Thoracic aorta (tissue), 2 donors: ENCODE measurements at places on chromosomes 5 and 9.

- no peak for DNase-seq
Measured at GRCh38 chr5:158670201-158670600, 429.5 kb downstream of the EBF1 start.

- no peak for DNase-seq
Measured at GRCh38 chr9:72124947-72125346, 24.3 kb upstream of the GDA start.

- DNase-seq: no peak
Measured at GRCh38 chr5:80076131-80077050, 41.2 kb downstream of the THBS4 start.

DNA sequence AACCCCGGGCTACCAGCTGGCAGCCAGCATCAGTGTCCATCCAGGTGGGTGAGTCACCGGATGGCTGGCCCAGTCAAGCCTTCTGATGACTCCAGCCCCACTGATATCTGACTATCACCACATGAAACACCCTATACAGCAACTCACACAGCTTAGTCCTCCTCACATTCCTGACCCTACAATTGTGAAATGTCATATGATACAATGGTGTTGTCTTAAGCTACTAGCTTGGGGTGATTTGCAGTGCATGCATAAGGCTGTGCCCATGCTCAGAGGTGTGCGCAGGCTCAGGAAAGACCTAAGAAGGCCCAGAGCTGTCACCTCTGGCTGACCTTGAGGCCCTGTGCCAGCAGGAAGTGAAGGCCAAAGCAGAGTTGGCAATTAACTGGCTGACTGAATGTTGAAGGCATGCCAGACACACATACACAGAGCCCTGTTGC is 21.5 kb upstream of the SEMA4D start:
- DNase-seq: no peak

- no peak for DNase-seq
Measured at GRCh38 chr9:136339958-136340310, 12.6 kb downstream of the GPSM1 start.

DNA sequence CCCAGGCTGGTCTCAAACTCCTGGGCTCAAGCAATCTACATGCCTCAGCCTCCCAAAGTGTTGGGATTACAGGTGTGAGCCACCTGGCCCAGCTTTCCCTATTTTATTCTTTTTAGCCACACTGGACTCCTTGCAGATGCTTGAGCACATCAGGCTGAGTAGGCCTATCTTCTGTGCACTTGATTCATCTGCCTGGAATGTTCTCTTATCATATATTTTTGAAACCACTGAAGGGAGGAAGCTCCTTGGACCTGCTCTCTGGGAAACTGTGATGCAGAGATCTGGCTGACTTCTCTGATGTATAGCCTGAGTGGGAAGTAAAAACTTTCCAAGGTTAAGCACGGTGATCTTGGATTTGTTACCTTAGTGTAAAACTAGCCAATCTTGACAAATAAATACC is 6.5 kb upstream of the MAT2B start:
- DNase-seq: no peak

DNA sequence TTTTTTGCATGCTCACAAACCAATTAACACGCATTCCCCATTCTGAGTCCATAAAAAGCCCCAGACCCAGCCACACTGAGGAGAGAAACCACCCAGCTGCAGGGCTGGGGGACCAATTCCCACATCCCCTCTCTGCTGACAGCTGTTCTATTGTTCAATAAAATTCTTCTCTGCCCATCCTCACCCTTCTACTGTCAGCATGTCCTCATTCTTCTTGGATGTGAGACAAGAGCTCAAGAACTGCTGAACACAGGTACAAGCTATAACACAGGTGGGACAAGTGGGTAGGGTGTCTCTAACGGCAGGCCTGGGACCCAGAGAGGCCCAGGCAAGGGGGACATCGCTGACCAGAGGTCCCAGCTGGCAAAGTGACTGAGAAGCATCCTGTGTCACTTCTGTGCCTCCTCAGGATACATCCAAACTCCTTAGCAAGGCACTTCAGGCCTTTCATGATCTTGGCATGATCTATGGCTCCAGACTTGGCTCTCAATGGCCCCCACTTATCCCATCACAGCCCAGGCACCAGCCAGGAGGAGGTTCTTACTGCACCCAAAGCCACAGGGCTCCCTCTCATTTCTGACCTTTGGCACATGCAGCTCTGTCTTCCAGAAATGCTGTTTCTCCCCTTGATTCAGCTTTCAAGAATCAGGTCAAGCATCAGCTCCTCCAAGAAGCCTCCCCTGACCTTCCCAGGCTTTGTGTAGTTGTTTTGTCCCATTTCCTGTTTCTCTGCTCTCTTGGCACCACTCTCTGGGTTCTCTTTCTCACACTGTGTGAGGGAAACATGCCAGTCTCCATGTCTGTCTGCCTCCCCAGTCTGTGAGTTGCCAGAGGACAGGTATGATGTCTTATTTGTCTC is 7.3 kb upstream of the ALDH1B1 start:
- no peak for DNase-seq

GRCh38 chr9:90665072-90665471 is 22.4 kb upstream of the DIRAS2 start:
- no peak for DNase-seq

GRCh38 chr9:109167716-109168115 is 667 bp upstream of the FRRS1L start:
- DNase-seq: no peak

GRCh38 chr9:113463418-113464285 is at the start of gene RGS3:
Gene RGS3, plus strand, starts transcription at chr9:113463727. Its CDS starts 76 bp downstream, at chr9:113463803.
- no peak for DNase-seq

- DNase-seq: no peak
Measured at GRCh38 chr5:38926121-38926520, 80.3 kb downstream of the OSMR start.

- no peak for DNase-seq
Measured at GRCh38 chr5:58983526-58984452, 400.9 kb downstream of the RAB3C start.

- DNase-seq: no peak
Measured at GRCh38 chr5:141483902-141484301, 928 bp upstream of the PCDHGC4 start.

- no peak for DNase-seq
Measured at GRCh38 chr5:122077366-122078115, 518 bp downstream of the LOX start.

GRCh38 chr5:117681431-117682254 is 1107.0 kb upstream of the SEMA6A start:
- DNase-seq: no peak

- no peak for DNase-seq
Measured at GRCh38 chr5:75460532-75460931, 50.9 kb downstream of the CERT1 start.

- DNase-seq: no peak
Measured at GRCh38 chr5:109340351-109340750, 69.4 kb downstream of the PJA2 start.

GRCh38 chr5:33579789-33580188 is 139.0 kb downstream of the TARS1 start:
- no peak for DNase-seq

GRCh38 chr5:172773481-172774469 is 2.8 kb upstream of the DUSP1 start:
- no peak for DNase-seq

GRCh38 chr9:16106021-16106571 is 553.3 kb downstream of the CCDC171 start:
- DNase-seq: no peak

GRCh38 chr5:62395210-62395950 is 8.3 kb downstream of the DIMT1 start:
- no peak for DNase-seq

DNA sequence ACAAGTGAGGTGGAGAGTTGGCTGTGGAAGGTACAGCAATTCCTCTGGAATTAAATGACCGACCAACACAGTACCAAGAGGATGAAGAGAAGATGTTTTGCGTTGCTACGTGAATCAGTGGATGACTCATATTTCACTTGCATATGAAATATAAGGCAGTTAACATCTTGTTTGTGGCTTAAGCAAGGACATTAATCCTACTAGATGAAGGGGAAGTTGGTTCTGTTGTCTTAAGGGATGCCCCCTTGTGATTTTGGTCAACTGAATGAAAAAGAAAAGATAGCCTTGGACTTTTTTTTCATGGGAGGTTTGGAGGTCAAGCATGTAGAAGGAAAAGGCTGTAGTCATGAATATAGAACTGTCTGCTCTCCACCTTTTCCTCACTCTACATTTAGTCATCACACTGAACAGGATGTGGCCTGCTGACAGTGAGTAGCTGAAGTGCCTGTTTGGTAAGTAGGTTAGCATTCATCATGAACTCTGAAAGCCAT is 33.9 kb downstream of the VLDLR start:
- peak; percentile 6 for DNase-seq

DNA sequence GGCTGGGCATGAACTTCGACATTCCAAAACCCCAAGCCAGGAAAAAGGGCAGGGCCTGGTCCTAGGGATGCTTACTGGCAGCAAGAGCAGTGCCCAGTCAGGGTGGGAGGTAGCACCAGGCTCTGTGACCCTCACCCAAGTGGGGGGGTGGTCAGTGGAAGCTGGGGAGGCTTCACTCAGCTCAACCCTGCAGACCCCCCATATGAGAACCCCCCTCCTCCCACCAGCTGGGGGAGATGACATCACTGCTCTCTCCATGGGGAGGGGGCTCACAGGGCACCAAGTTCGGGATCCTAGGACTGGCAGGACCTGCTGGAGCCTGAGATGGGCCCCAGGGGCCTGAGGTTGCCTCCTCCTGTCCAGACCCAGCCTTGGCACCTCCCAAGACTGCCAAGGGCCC is 4.7 kb downstream of the DNLZ start:
- no peak for DNase-seq

DNA sequence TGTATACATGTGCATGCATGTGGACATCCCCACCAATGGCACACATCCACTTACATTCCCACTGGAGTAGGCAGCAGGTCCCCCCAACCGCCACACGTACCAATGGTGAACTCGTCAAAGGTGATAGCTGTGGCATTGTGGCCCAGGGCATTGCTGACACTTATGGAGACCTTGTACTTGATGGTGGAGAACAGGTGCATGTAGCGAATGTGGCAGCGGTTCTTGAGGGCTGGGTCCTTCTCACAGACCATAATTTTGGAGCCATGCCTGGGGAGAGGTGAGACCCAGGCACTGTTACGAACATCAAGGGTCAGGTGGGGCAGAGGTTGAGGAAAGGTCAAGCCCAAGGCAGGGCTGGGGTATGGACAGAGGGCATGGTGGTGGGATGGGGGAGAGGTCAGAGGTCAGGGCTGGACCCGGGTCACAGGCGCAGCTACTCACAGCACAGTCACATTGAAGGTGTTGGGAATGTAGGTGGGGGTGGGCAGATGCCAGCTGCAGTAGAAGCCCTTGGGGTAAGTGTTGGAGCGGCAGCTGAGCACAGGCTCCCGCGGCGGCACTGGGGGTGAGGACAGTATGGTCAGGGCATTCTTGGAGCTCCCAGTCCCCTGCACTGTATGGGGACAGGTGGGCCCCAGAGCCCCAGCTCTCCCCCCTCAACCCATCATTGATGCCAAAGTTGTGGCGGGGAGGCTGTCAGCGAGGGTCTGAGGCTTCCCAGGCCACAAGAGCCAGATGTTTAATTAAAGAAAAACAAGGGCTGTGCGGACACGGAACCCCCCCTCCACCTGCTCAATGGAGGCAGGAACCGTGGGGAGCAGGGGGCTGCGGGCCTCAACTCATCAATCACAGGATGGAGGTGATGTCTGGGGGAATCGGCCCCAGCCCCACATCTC is 31.9 kb downstream of the CNTFR start:
- no peak for DNase-seq

DNA sequence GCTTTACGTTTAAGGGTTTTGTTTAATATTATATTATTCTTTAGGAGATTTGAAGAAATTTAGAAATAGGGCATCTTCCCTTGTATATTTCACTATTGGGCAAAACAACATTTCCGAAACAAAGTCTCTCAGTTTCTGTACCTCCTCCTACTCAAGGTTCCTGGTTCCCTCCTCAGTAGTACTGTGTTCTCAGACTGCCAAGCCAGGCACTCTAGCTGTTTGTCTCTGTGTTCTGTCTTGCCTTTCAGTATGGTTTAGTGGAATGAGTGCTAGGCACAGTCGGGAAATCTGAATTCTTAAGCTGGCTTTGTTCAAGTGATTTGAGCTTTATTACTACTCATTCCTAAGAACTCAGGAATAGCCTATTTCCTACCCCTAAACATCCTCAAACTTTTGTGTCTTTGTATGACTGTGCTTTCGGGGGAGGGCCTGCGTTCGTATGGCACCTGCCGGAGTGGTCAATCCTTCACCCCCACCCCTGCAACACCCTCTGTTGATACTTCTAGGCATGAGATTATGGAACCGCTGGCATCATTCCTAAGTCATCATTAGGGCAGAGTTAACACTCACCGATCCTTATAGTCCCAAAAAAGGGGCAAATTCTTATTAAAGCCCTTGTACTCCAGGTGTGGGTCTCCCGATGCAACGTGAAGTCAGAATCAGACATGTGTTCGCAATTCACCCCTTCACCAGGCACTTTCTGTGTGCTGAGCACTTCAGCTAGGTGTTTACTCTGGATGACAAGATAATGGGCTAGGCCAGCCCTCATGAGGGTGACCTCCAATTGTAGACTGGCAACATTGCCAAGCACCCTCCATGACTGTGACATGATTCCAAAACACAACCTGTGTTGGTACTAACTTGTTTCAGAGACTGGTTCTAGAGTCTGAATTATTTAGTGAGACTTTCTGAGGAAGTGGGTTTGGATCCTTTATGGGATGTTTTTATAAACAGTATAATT is 24.5 kb downstream of the SNX18 start:
- DNase-seq: no peak

GRCh38 chr9:131986576-131986975 is 93.1 kb downstream of the MED27 start:
- DNase-seq: no peak

DNA sequence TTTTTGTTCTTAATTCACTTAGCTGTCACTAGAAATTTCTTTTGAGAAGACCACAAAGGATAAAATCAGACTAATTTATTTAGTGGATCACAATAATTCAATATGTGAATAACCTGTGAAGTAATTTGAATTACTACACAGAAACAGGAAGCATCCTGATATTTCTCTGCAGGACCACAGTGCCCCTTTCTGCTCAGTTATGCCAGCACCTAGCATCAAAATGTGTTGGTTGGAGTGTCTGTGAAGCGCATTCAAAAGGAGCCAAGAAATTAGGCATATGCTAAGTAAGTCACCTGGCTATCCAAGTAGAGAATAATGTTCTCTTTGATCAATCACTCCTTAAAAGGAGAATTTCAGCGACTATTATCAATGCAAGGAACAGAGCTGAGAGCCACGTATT is 187.5 kb downstream of the SLC12A2 start:
- no peak for DNase-seq

GRCh38 chr5:6517510-6517909 is 68.9 kb downstream of the UBE2QL1 start:
- no peak for DNase-seq

DNA sequence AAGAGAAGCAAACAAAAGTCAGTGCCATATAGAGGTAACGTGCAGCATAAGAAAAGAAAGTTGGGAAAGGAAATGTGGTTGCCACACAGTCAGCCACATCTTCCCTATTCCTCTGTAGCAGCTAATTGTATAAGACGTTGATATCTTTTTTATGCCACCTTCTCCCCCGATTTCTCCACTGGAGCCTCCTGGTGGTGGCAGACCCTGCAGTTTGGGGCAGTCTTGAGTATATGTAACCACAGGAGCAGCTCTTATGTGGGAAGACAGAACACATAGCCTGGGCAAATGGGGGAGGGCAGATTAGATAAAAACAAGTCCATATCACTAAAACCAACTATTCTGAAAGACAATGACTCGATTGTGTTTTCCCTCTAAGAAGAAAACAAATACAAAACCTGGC is 99.7 kb downstream of the PLCXD3 start:
- no peak for DNase-seq

- DNase-seq: no peak
Measured at GRCh38 chr9:71515107-71515506, 253.2 kb downstream of the CEMIP2 start.
